ENCODE measurements at places on chromosomes 3 and 15.

- no peak for DNase-seq
Measured at GRCh38 chr3:162175878-162176277, 679.3 kb downstream of the OTOL1 start.

- no peak for DNase-seq
Measured at GRCh38 chr3:32883817-32884216, 66.0 kb downstream of the TRIM71 start.

DNA sequence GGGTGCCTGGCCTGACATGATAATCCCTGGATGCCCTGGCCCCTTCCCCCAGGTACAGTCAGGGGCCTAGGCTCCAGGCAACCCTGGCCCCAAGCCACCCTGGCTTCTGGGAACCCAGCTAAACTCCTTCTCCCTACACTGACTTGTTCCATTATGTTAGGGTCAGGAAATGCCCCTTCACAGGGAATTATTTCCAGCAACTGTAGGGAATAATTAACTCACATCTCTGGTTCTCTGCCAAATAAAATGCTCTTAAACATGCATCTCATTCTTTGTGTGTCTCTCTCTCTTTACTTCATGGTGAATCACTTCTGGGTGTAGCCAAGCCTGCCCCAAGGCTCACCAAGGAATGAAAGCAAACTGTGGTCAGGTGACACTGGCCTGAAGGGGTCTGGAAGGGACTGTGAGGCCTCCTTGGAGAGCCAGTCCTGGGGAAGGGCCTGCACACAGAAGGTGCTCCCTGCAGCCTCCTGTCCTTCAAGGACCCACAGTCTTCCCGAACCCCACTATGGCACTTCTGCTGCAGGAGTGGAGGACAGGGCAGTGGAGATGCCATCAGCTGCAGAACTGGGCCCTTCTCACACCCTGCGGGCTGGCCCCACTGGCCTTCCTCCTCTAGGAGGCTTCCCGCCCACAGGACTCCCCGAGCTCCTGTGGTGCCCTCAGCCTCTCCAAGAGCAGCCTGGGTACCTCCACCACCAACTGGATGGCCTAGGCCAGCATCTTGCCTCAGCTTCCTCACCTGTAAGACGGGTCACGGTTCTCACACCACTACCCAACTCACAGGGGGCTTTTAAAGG, 17.6 kb downstream of the TKT start:
- DNase-seq, result peak; percentile 73

- DNase-seq, result peak; percentile 13
Measured at GRCh38 chr15:22845289-22845900, 6.9 kb downstream of the NIPA2 start.

GRCh38 chr3:189773056-189773455, 141.9 kb downstream of the TP63 start:
- no peak for DNase-seq

DNA sequence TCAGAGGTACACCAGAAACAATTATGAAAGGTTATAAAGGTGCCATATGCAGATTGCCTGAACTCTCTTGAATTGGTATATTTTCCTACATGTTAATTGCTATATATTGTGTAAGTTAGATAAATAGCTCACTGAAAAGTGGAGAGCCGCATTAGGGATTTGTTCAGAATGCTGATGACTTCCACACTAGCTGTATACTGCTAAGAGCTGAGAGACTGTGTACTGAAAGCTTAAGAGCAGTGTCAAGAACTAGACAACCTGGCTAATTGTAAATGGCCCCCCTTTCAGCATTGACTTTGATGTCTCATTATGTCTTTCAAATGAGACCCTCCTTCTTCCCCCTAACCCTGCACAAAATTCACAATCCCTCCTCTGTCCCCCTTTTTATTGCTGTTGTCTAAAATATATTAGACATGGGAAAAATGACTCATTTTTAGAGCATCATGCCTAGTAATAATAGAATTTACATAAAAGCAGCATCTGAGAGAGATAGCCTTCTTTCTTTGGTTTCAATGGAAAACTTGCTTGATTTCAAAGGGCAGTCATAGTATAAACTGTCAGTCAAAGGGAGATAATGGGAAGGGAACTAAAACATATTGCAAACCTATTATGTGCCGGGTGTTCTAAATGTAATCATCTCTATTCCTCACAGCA, 34.7 kb upstream of the GREM1 start:
- DNase-seq, result no peak

- no peak for DNase-seq
Measured at GRCh38 chr15:40108061-40108854, 421 bp downstream of the BMF start.

- no peak for DNase-seq
Measured at GRCh38 chr15:101087172-101087769, 164.6 kb downstream of the CHSY1 start.

- DNase-seq, result no peak
Measured at GRCh38 chr3:20108869-20109268, 68.6 kb downstream of the KAT2B start.

DNA sequence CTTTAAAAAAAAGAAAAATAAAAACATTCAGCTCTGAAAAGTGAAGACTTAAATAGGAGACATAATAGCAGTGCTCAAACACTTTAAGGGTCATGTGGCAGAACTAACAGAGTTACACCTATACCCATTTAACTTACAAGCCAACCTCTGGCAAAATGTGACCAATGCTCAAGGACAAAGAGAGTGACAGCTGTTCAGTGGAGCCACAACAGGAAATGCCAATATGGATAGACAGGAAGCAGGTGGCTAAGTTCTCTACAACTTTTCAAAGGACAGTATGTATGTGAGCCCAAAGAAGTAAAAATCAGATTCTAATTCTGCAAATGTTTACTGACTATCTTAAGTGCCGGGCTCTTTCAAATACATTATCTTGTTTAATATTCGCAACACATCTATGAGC, 3.4 kb downstream of the TMCC1 start:
- peak; percentile 11 for DNase-seq

DNA sequence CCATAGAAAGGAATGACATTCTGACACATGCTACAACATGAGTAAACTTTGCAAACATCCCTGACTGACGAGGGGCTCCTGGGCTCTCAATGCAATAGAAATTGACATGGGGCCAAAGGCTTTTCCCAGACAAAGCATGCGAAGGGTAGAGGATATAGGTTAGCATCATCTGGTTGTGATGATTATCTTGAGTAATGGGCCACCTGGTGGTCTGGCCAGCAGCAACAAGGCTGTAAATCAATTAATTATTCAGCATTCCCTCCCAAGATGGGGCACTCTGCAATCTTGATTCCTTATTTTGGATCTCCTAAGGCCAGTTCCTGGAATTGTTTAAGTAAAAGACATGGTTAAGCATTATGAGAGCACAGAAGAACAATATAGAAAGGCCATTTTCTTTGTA, 99.2 kb downstream of the AGBL1 start:
- DNase-seq, result no peak

DNA sequence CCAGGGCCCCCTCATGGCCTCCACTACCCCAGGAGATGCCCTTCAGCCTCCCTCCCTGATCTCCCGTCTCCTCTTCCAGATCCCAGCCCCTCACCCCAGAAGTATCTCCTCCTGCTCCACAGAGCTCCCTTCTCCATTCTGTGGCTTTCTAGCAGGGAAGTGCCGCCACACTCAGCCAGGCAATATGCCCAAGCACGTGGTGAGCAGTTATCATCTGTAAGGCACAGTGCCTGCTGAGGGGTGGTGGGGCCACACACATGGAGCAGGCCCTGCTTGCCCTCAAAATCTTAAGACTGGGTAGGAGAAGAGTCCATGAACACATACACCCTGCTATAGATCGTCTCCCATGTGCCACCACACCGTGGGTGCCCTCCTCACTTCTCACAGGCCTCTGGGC, 2.4 kb upstream of the PHGR1 start:
- DNase-seq, result no peak

DNA sequence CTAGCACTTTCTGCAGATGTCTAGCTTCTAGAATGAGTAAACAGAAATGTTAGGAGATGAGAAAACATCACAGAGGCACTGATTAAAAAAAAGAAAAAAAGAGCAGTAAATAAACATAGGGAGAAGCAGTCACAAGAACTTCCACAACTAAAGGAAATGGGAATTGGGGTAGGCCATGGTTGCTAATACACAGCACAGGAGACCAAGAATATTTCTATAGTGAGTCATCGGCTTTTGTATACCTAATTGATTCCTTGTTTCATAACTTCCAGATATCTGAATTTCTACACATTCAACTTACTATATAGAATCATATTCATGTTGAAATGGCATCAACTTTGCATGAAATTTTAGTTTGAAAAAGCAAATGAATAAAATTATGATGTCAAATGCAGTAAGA, 47.3 kb upstream of the TCF12 start:
- peak; percentile 38 for DNase-seq

GRCh38 chr3:45657853-45658252, 31.3 kb upstream of the SACM1L start:
- no peak for DNase-seq

DNA sequence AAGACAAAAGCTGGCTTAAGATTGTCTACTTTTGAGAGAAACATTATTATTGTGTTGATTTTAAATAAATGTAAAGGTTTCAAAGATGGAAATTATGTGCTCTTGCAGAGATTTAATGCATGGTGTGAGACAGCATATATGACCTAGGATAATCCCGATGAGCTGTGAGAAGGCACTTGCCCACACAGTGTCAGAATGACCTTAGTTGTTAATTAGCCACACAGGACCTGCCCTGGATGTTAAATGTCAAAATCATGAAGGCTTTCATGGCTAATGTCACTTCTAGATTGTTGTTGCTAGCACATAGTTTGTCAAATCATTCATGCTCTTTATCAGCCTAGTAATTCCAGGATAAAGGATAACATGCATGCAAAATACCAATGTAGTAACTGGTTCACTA, 135.3 kb upstream of the GAP43 start:
- no peak for DNase-seq

DNA sequence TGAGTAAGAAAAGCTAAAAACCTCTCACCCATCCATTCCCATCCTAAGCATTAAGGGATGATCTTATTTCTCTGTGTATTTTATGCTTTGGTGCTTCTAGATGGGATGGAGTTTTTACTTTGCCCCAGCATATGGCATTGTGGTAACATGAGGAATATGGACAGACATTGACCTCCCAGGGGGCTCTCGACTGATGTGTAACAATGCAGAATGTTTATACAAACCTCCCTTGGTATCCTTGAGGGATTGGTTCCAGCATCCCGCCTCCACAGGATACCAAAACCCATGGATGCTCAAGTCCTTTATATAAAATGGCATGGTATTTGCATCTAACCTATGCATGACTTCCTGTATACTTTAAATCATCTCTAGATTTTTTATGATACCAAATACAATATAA, 21.6 kb downstream of the PDIA5 start:
- no peak for DNase-seq

GRCh38 chr3:106457281-106458180, 588.7 kb upstream of the CBLB start:
- DNase-seq, result peak; percentile 92

- DNase-seq, result no peak
Measured at GRCh38 chr3:183824761-183825455, 469 bp downstream of the MAP6D1 start.

Measured in skeletal muscle cell (primary cell).